NCI-H187 (cell line): ENCODE measurements at places on chromosomes 7 and 10.
A peak's percentile ranks its signal among the peaks of the same experiment; 100 is the strongest.

GRCh38 chr10:132749371-132749795, 36.6 kb downstream of the NKX6-2 start:
- DNase-seq = no peak

- DNase-seq = no peak
Observed at GRCh38 chr10:61935077-61935476, 33.6 kb downstream of the ARID5B start.

- no peak for DNase-seq
Observed at GRCh38 chr7:121537031-121537430, 140.9 kb upstream of the FAM3C start.

GRCh38 chr10:29859521-29860130, 199.8 kb downstream of the JCAD start:
- DNase-seq = no peak

- DNase-seq = no peak
Observed at GRCh38 chr10:132134241-132135052, 52.3 kb upstream of the DPYSL4 start.

DNA sequence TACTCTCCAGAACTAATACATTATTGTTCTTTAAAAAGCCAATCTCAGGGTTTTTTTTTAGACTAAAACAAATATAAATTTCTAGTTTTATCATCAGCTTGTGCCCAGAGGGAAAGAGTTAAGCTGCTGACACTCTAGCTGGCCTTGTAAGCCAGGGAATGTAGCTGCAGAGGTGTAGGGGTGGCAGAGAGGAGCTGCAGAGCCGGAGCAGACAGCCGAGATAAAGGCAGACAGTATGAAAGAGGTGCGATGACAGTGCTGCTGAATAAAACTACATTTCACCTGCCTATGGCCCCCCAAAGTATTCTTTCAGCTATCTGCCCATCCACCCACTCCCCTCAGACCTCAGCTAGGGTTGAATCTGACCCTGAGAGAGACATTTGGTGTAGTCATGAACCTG, 653.7 kb upstream of the ZWINT start:
- no peak for DNase-seq

DNA sequence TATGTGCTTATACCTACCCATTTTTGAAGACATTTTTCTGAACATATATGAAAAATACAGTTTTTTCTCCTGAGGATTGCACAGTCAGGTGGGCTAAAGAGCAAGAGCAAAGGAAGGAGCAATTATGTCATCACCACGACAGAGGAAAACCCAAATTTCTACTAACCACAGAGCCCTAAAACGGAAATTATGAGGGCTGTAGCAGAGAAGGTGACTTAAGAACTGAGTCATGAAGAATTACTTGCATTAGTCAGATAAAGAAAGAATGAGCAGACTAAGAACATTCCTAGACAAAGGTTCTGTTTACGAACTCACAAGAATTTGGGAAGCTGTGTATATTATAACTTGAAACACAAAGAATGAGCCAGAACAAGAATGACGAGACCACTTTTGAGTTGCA, 974.4 kb downstream of the NXPH1 start:
- DNase-seq = no peak

GRCh38 chr10:43846187-43846680, 197.6 kb upstream of the ZNF32 start:
- DNase-seq = no peak

DNA sequence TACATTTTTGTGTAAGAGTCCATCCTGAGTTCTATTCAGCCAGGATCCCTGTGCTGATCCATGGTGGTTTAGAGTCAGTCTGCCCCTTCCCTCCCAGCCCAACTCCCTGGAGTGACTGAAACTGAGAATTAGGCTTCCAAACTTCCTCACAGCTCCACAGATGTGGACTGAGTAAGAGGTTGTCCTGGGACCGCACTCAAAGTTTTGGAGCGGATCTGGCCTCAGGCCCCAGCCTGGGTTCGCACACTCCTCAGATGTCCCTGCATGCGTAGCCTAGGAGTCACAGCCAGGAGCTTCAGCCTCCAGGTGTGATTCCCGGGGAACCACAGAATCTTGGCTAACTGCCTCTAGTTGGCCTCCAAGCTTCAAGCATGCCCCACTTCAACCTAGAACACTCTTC, 218.1 kb downstream of the C7orf25 start:
- DNase-seq = no peak

DNA sequence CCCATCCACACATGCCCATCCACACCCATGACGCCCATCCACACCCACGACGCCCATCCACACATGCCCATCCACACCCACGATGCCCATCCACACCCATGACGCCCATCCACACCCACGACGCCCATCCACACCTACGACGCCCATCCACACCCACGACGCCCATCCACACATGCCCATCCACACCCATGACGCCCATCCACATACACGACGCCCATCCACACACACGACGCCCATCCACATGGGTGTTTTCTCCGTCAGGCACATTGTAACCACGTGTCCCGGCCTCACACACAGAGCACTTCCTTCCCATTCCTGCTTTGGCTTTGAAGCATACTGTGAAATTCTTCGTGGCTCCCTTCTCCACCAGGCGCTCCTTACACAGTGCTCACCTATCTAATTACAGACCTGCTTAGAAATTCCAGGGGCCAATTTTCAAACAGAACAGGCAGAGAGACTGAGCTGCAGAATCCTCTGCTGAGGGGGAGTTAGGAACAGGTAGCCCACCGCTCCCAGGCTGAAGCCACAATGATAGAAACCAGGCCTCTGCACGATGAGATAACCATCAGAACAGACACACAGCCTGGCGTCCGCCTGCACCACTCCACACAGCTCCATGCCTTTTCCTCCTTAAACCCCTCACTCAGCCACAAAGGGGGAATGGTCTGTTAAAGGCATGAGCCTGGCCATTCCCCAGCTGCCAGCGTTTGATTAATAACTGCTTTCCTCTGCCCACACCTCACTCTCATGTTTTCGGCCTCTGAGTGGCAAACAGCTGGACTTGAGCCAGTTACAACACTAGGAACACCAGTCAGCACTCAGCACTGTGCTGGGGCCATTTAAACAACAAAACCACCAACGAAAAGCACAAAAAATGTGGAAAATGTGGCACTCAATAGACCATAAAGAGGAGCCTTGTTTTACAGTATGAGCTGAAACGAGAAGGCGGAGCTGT, 501.6 kb downstream of the PTPRN2 start:
- DNase-seq = no peak

- DNase-seq = peak; percentile 34
Observed at GRCh38 chr7:131602994-131603372, 46.6 kb upstream of the PODXL start.

DNA sequence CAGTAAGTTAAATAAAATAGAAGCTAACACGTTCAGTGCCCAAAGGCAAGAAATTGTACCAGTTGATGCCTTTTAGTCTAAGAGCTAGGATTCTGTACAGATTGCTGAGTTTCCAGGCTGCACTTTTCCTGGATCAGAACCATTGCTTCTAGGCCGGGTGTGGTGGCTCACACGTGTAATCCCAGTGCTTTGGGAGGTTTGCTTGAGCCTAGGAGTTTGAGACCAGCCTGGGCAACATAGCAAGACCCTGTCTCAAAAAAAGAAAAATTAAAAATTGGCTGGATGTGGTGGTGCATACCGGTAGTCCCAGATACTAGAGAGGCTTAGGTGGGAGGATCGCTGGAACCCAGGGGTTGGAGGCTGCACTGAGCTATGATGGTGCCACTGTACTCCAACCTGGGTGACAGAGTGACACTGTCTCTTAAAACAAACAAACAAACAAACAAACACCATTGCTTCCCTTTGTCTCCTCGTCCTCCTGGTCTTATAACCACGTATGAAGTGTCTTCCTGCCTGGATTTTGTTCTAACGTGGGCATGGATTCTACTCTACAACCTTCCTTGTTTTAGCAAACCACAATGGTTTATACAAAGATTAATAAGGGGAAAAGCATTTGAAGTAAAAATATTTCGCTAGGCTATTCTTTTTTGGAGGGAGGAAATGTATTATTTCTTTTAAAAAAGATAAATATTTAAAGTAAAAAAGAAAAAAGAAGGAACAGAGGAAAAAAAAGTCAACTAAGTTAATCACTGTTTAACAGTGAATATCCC, 9.7 kb upstream of the CCNY start:
- no peak for DNase-seq

DNA sequence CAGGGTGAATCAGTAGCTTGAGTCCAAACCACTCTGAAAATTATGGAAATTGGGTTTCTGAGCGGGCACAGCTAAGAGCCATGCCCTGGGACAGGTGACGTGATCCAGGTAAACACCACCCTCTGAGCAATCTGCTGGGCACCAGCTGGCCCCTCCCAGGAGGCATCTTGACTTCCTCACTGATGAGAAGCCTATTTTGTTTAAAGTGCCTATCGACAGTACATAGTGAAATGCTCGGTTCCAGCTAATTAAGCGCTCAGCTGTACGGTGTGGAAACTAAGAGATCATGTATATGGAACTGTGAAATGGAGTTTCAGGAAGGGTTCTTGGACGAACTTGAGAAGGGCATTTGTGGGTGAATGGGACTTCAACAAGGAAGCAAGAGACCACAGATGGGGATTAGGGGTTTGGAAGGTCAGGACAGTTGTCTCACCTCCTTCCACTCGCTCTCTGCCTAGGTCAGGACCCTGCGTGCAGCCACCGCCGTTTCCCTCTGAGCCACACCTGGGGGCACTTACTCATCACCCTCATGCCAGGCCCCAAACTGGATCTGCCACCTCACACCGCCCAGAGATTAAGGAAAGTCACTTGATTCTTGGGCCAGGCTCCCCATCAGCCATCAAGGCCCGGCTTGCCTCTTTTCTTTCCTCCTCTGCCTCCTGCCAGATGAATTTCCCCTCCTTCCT, 3.2 kb downstream of the ITPRIP start:
- peak; percentile 20 for DNase-seq

DNA sequence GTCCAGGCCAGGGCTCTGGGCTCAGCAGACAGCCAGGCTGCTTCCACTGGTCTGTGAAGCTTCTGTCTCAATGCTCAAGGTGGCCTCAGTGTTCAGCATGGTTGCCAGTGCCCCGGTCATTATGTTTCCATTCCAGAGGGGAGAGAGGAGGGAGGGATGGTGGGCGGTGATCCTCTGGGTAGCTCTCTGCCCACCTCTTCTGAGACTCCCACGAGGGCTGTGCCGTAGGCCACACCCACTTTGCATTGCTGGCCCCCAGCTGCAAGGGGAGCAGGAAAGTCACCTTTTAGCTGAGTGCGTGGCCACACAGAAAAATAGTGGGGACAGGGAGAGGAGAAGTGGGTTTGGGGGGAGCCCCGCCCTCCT, 42.5 kb downstream of the FOXK1 start:
- DNase-seq = no peak

DNA sequence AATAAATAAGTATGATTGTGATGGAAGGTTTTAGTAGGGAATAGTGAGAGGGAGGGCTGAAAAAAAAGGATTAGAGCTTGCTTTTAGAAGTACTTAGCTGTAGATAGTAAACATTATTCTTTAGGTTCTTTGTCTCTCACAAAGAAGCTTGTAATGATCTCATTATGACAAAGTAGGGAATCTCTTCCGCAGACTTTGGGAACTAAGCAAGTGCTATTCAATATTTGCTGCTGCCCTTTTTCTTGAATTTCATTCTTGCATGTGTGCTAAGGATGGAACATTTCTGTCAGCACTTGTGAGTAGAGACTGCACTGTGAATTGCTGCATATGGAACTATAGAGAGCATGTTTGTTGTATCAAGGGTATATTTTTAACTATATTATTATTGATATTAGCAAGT, 173.4 kb downstream of the ST7 start:
- DNase-seq = no peak

- no peak for DNase-seq
Observed at GRCh38 chr7:113083132-113083815, 3.4 kb downstream of the GPR85 start.

GRCh38 chr7:157482517-157483087, 145.8 kb downstream of the DNAJB6 start:
- no peak for DNase-seq

GRCh38 chr7:26233902-26234511, 32.5 kb downstream of the CBX3 start:
- no peak for DNase-seq

- no peak for DNase-seq
Observed at GRCh38 chr7:82965088-82966036, 197.3 kb downstream of the PCLO start.

DNA sequence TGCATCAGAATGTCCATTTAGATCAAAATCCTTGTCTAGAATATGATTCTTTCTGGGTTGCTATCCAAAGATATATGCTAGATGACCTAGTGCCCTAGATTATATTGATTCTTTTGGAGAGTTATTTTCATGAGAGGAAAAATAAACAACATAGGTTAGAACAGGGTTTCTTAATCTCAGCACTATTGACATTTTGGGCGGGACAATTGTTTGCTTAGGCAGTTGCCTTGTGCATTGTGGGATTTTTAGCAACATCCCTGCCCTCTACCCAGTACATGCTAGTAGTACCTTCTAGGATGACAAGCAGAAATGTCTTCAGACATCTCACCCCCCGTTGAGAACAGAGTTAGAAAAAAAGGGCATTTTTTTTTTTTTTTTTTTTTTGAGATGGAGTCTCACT, 25.1 kb upstream of the LAMB1 start:
- no peak for DNase-seq

- DNase-seq = no peak
Observed at GRCh38 chr10:84244651-84245270, at the start of gene RGR. TSS of gene RGR (plus strand) at chr10:84245053. CDS start at chr10:84245091, 38 bp downstream.

DNA sequence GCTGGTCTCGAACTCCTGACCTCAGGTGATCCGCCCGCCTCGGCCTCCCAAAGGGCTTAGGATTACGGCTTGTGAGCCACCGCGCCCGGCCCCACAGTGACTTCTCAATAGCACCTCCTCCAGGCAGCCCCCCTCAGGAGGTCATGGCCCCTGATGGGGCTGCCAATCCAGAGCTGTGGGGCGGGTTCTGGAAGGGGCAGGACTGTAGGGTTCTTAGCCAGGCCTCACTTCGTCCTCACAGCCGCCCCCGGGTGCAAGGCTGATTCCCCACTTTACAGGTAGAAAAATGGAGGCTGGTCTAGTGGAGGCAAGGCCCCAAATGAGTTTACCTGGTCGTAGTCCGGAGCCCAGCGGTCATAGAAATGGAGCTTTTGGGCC, 638 bp downstream of the METTL27 start:
- DNase-seq = no peak

GRCh38 chr7:68684246-68684839, 913.9 kb upstream of the AUTS2 start:
- peak; percentile 50 for DNase-seq

DNA sequence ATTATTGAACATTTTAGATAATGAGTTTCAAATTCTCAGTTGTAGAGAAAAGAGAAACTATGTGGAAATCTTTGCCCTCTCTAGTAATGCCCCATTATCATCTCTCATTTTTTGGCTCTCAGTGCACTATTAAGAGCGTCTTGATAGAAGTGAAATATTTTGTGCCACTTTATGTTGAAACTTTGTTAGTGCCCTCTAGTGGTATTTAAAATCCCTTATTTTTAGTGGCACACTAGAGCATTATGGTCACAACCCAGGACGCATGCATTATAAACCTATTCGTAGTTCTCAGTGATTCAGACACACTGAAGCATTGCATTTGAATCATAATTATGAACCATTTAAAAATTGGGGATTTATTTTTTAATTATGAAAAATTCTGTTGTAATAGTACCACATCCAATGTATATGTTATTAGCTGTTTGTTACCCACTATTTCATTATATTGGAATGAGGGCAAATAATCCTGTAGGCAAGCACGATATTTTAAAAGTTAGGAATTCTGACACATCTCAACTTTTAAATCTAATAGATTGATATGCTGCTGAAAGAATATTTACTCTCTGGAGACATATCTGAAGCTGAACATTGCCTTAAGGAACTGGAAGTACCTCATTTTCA, 21.9 kb downstream of the PDCD4 start:
- no peak for DNase-seq
